Fibroblast of mammary gland (primary cell): ENCODE measurements at places on chromosomes 6 and 20.
A peak's percentile ranks its signal among the peaks of the same experiment; 100 is the strongest.

GRCh38 chr6:168320634-168321033 lies 1.1 kb upstream of the DACT2 start:
- no peak for DNase-seq

DNA sequence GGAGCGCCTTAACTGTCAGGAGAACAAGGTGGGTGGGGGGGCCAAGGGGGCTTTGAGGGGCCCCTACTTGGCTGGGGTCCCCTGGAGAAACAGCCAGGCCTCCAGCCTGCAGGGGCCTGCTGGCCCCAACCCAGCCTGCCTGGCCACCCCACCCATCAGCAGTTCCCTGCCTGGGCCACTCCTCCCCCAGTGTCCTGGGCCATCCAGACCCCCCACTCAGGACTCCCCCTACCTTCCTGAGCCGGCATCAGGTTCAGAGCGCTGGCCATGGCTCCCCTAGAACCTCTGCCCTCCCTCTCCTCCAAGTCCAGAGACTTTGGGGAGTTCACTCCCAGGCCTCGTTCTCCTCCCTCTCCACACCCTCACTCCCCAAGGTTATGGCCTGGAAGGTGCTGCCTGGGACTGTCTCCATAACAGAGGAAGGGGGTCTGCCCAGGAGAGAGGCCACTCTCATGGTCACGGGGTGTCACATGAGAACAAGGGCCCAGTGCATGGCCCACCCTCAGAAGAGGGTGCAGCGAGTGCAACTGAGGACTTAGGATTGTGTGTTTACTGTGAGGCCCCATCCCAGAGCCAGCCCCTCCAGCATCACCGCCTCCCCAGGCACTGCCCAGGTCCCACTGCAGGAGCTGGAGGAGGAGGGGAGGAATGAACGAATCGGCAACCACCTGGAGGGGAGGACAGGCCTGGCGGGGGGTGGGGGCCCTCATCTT lies 6.0 kb downstream of the SLC17A9 start:
- DNase-seq = no peak

GRCh38 chr20:12435268-12435667 lies 517.6 kb downstream of the BTBD3 start:
- DNase-seq = no peak

DNA sequence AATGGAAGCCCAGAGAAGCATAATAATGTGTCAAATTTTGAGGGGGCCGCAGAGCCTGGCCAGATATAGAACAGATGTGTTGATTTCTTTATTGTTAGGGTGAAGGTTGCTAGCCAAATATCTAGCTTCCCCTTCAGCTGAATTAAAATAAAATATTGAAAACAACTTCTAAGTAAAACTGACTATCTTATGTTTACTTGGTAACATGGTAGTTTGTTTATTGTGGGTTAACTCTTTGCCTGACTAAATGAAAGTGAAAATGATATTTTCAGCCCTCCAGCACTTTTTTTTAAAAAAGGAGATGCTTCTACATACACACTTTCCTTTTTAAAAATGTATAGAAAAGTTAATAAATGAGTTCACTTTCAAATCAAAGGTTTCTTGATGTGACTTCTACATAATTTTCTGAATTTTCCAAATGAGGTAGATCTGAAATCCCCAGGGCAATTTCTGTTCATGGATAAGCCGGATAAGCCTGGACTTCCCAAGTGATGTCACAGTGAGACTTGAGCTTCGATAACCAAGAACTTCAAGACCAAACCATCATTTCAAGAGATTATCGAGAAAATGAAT lies 172.1 kb upstream of the OLIG3 start:
- no peak for DNase-seq

- DNase-seq = peak; percentile 71
Measured at GRCh38 chr6:36594816-36595643, 868 bp downstream of the SRSF3 start.

DNA sequence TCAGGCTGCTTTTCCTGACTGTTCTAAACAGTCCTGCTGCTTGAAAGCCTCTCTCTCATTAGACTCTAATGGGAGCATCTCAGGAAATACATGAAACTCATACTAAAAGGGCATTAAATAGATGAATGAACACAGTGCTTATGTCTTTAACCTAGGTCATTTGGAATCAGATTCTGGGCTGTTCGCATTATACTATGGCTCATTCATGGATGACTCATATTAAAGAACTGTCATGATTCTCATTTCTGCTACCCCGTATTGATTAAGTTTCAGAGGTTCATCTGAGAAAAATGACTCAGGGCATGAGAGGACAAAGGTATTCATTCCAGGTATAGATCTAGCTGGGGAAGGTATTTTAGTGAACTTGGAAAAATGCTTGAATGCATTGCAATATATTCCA lies 335.5 kb downstream of the GJA1 start:
- DNase-seq = peak; percentile 53

- DNase-seq = no peak
Measured at GRCh38 chr6:30345852-30346251, 896 bp downstream of the RPP21 start.

DNA sequence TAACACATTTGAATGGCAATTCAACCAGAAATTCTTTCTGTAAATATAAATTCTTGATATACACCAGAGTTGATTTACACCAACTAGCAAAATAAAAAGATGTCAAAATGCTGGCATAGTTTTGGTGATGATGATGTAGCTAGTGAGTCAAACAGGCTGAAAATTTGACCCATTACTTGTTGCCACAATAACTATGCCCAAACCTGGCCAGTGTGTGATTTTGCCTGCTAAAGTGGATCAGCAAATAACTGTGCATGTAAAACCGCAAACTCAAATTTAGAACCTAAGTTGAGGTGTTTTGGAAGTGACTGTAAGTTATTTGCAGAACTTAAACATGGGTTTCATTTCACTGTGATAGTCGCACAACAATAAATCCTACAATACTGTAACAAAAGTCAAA lies 125.9 kb downstream of the KIF6 start:
- no peak for DNase-seq

DNA sequence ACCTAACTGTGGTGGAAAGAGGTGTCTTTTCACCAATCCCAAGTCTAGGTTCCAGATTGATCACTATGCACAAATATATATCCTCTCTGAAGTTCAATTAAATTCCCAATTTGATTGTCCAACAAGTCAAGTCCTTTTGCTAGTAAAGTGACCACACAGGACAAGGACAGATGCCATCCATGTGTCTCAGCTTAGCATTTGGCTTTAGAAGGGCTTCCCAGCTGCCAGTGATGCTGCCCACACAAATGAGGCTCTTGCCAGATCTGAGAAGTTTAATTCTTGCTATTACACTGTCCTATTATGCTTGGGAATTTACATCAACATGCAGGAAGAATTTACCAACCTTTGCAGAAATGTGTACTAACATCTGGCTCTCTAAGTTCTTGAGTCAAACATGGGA lies 108.5 kb downstream of the COL9A1 start:
- no peak for DNase-seq

GRCh38 chr6:65014006-65014405 lies 693.0 kb downstream of the EYS start:
- no peak for DNase-seq

GRCh38 chr20:25685276-25686080 lies 11.2 kb downstream of the ZNF337 start:
- DNase-seq = no peak

- DNase-seq = peak; percentile 14
Measured at GRCh38 chr6:159602431-159603041, 90.5 kb downstream of the SOD2 start.

DNA sequence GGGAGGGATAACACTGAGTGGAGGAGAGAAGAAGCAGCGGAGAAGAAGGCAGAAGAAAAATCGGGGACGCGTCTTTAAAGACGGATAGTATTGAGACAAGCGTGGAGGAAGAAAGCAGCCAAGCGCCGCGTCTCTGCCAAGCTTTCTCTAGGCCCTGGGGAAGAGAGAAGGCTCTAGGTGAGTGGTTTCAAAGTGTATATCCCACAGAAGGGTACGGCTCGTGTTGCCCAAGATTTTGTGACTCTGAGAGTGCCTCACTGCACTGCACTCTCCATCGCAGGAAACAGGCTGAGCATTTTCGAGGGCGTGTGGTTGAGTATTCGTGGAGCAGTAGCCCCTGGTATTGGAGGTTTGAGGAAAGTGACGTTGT lies 185.4 kb downstream of the TRIM27 start:
- no peak for DNase-seq

GRCh38 chr6:142942805-142943227 lies 2.2 kb downstream of the HIVEP2 start:
- DNase-seq = peak; percentile 60

- DNase-seq = peak; percentile 97
Measured at GRCh38 chr6:14596410-14596809, 478.8 kb downstream of the CD83 start.

DNA sequence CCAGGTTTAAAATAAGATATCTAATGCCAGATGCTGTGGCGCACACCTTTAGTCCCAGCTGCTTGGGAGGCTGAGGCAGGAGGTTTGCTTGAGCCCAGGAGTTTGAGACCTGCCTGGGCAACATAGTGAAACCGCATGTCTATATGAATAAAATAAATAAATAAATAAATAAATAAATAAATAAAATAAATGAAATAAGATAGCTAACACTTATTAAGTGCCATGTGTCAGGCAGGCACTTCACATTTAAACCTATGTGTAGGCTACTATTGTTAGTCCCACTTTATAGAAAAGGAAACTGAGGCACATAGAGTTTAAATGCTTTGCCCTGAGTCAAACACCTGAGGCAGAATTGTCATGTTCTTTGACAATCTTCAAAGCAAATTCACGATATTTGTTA lies 32.9 kb upstream of the RREB1 start:
- no peak for DNase-seq

DNA sequence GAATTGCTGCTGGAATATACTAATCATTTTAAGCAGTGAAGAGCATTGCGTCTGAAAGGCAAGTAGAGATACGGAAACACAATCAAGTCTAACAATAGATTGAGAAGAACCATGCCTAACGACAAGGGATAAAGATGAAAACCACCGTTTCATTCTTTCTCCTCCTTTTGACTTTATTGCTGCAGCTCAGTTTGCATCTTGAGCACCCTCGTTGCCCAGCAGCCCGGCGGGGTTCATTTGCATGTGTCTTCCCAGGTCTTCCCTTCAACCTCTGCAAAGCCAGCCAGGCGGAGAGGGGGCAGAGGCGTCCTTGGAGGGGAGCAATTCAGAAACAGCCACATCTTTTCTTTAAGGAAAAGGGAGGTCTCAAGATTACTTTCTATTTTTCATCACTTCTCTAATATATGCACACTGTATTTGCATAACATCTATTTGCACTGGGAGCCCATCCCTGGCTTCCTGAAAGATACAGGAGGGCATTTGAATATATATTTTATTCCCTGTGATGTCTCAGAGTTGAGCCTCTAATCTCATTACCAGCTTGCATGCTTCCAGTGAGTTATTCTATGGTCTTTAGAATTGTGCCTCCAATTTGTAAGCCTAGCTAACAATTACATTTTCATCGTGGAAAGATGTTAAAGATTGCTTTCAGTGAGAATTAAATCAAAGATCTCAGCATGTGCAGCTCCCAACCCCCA lies 18.7 kb upstream of the PXDC1 start:
- no peak for DNase-seq

DNA sequence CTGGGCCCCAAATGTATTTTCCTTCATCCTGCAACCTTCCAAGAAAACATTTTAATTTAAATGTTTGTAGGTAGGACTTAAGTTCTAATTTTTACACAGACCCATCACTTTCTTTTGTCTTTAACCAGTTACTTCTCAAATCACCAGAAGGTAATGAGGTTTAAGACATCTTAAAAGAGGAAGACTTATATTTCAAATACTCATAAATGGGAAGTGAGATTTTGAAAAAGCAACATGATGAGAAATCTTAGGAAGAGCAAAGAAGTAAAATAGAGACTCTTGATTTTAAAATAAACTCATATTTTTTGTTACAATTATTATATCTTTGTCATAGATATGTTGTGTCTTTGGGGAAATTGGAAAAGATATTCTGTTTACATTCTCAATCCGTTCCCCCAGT lies 82.3 kb downstream of the SYNE1 start:
- no peak for DNase-seq
